ENCODE measurements at places on chromosomes 11 and 22.

GRCh38 chr11:113670831-113671215 lies 35.3 kb downstream of the TMPRSS5 start:
- no peak for DNase-seq

GRCh38 chr22:20262582-20263147 lies 5.5 kb downstream of the RTN4R start:
- no peak for DNase-seq

DNA sequence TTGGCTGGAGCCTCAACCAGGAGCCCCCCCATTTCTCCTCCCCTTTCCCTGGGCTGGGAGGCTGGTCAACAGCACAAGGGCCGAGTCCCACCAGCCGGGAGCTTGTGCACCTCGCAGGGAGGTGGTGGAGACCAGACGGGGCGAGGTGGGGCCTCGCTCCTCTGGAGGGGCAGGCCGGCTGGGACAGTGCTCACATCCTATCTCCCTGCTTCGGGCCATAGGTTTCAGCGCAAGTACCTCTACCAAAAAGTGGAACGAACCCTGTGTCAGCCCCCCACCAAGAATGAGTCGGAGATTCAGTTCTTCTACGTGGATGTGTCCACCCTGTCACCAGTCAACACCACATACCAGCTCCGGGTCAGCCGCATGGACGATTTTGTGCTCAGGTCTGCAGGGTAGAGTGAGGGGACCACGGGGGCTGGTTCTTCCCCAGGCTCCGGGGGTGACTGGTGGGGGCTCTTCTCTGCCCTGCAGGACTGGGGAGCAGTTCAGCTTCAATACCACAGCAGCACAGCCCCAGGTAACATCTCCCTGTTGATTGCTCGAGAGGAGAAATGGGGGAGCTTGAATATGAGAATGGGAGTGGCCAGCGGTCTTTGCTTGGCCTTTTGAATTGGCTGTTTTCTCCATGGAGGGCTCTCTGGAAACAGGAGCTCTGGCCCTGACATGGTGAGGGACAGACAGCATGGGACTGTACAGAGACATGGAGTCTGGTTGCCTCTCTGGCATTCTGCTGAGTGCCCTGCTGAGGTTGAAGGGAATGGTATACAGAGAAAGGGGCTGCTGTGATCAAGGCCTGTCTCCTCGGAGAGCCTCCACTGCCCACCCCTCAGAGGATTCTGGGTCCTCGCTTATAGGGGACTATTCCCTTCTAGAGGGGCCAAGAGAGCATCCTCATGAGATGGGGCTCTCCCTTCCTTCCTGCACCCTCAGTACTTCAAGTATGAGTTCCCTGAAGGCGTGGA lies 3.3 kb downstream of the SIDT2 start:
- DNase-seq: no peak

- no peak for DNase-seq
These were observed 25.8 kb upstream of the IL10RA start for GRCh38 chr11:117960406-117960805.

GRCh38 chr11:77269484-77270123 lies 31.9 kb downstream of the GDPD4 start:
- no peak for DNase-seq

DNA sequence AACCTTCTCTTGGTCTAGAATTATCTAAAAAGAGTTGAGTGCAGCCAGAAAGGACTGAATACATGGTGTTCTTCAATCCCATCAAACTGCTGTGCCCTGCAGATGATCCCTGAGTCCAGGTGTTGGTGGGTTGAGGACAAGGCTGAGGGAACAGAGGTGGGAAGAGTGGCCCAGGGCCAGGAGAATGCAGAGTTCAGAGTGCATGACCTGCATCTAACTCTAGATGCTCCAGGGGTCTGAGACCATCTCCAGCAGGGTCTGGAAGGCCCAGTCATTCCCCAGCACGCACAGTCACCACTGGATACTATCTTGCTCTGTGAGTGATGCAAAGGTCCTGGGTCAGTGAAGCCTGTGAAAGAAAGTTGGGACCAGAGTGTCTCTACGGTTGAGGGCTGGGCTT lies 2.1 kb upstream of the VPREB1 start:
- DNase-seq: no peak

GRCh38 chr11:63023841-63024648 lies 8.4 kb upstream of the SLC22A8 start:
- DNase-seq: peak; percentile 59

DNA sequence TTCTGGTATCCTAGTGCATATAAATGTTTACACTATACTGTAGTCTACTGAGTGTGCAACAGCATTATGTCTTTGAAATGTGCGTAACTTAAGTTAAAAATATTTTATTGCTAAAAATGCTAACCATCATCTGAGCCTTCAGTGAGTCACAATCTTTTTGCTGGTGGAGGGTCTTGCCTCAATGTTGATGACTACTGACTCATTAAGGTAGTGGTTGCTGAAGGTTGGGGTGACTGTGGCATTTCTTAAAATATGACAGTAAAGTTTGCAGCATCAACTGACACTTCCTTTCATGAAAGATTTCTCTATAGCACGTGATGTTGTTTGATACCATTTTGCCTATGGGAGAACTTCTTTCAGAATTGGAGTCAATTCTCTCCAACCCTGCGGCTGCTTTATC lies 8.5 kb upstream of the CREBZF start:
- no peak for DNase-seq

- no peak for DNase-seq
These were observed 5.4 kb downstream of the CTSF start for GRCh38 chr11:66562907-66563583.

DNA sequence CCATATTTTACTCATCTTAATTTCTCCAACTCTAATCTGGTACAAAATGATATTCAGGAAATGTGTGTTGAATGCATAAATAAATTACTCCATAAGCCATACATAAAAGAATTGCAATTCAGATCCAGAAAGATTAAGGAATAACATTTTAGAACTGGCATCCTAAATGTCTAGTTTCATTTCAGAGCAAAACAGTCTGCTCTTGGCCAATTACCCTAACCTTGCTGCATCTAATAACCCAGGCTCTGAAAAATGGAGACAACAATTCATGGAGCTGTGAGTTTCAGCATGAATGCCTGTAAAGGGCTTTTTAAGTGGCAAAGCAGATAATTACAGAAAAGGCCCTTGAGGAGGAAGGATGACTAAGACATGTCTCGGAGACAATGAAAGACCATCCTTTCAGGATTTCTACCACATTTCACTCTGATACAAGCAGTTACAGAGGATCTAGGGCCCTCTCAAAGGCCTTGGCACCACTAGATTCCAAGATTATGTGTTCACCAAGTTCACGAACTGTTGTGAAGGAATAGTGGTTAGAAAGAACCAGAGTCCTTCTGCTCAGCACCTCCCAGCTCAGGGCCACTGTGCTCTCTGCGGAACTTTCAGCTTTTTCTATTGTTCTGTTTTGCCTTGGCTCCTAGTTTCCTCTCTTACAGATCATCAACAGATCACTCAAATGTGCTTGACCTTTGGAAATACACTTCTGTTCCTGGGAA lies 157.6 kb upstream of the BLID start:
- DNase-seq: no peak

DNA sequence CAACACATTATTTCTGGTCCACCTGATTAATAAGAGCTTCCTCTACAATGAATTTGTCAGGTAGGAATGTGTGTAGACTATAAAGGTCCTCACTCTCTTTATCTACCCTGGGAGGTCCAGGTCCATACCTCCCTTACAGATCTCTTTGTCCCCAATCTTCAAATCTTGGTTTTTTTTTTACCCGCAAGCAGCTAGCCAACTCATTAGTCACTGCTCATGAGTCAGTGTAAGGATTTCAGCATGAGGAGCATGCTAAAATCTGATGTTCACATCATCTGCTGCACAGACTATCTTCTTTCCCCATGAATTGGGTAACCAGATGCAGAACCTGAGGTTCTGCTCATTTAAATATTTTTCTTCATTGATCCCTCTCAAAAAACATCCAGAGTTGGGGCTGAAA lies 397.0 kb upstream of the ISX start:
- DNase-seq: no peak

DNA sequence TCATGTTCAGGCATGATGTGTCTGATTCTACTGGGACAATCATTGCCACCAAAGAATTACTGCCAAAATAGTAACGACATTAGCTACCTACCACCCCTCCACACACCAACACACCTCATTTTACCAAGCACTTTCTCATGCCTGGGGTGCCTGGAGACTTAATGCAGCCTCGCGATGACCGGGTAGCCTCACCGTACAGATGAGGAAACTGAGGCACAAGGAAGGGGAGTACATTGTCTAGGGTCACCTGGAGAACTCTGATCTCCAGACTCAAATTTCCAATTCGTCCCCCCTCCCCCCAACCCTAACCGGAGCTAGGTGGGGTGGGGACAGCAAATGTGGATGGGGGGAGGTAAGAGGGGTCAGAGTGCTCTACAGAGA lies 2.7 kb upstream of the RTN4RL2 start:
- DNase-seq: no peak

- DNase-seq: no peak
These were observed 27.7 kb upstream of the PPP6R3 start for GRCh38 chr11:68432874-68433273.

DNA sequence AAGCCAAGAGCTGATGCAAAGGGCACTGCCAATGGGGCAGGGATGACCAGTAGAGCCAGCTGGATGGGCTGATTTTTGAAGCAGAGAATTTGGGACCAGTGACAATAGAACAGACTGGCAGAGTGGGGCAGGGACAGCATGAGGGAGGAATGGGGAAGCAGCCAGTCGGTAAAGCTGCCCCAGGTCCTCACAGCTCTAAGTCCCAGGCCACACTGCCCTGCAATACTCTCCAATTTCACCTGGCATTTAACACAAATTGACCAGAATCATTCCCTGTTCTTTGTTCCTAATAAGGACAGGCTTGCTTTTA lies 186.9 kb downstream of the CTTN start:
- DNase-seq: no peak

DNA sequence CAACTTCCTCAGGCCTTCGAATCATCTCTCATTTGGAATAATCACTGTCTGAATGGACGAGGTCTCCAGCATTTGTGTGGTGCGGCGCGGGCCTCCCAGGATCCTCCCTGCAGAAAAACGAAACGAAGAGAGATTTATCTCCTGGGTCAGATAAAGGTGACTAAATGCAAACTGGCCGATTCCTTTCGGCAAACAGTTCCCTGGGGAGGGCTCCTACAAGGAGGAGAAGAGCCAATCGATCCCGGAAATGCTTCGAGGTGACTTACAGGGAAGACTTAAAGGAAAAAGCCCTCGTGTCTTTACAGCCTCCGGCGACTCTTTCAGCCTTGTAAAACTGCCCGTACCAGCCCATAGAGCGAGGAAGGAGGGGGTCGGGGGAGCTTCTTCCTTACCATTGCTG lies 126.5 kb downstream of the MIAT start:
- DNase-seq: no peak

GRCh38 chr22:28882545-28882877 lies 861 bp upstream of the ZNRF3 start:
- peak; percentile 6 for DNase-seq

DNA sequence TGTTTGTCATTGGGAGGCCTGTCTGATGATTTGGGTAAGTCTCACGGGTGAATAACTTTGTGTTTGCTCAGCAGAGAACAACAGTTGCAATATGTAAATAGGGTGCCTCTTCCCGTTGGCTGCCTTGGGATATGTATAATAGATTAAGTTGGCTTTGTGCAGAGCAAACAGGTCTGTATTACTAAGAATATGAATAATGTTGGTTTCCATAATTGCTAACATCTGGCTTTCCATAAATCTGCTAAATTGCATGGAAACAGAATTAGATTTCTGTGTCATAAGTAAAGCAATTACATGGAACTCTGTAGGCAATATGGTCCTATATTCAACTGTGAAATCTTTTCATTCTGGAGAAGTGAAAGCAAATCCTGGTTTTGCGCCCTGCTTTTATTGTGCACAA lies 636.0 kb upstream of the ANO5 start:
- no peak for DNase-seq

DNA sequence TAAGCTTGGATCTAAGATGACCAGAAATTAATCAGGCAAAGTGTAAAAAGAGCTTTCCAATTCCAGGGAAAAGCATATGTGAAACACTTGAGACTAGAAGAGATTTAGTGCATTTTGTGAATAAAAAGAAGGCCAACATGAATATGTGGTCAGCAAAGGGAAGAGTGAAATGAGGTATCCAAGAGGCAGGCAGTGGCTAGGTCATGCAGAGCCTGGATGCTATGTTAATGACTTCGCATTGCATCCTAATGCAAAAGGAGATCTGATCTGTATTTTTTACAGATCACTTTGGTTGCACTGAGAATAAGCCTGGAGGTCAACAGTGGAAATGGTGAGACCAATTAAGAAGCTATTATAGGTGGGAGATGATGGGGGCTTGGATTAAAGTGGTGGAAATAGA lies 641.3 kb upstream of the CCDC90B start:
- no peak for DNase-seq

GRCh38 chr22:27636716-27637508 lies 164.6 kb downstream of the MN1 start:
- no peak for DNase-seq

DNA sequence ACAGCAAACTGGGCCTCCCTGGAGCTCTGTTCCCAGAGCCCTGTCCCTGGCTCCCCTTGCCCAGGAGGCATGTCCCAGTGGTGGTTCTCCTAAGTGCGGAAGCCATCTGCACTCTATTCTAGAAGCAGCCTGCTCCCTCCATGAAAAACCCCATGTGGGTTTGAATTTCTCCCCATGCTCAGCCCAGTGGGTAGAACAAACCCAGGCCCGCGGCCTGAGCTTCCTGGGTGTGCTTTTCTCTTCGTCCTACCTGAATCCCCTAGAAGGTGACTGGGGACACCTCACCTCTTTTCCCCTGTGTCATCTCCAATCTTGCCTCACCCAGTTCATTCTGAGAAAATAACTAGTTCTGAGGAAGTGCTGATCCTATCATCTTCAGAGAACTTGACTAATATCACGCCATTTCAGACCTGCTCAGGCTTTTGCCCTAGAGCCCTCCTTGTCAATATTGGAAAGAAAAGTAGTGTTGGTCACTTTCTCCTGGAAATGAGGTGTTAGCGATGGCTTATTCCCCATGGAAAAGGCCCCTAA lies 15.9 kb downstream of the IL10RA start:
- DNase-seq: no peak

GRCh38 chr11:107331728-107332127 lies 125.9 kb downstream of the CWF19L2 start:
- DNase-seq: no peak

DNA sequence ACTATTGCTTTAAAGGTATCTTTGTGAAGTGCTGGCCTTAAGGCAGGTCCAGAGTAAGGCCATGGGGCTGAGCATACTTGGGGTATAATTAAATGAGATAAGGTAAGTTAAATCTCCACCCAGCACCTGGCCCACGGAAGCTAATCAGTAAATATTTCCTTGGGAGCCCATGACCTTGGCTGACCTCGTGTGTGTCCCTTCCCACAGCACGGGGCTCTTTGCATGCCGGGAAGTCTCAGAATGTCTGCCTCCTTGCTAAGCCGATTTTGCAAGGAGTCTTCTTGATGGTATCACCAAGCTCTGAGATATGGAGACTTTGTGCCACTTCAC lies 46.5 kb downstream of the ADM start:
- no peak for DNase-seq

DNA sequence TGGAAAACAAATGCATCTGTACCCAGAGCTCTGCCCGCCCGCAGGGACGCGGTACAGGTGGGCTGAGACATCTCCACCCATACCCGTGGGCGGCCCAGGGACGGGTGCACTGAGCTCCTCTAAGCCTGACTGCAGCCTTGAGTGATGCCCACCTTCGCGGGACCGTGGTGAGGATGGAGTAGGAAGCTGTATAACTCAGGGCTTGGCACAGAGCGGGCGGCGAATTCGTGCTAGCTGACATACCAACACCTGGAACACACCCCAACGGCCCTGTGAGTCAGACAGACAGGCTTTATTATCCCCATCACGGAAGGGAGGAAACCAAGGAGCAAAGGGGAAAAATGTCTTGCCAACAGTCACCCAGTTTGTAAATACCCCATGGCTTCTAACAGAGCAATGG lies 61.9 kb downstream of the SMCO4 start:
- no peak for DNase-seq

- no peak for DNase-seq
These were observed 7.0 kb downstream of the RPL3 start for GRCh38 chr22:39312410-39312809.

All from immature natural killer cell (primary cell).